ENCODE measurements at places on chromosomes 7 and 10. TPM values are rescaled to one million over a fixed set of nuclear protein-coding genes. Genes with fewer than 3 reads are reported as not detected.

DNA sequence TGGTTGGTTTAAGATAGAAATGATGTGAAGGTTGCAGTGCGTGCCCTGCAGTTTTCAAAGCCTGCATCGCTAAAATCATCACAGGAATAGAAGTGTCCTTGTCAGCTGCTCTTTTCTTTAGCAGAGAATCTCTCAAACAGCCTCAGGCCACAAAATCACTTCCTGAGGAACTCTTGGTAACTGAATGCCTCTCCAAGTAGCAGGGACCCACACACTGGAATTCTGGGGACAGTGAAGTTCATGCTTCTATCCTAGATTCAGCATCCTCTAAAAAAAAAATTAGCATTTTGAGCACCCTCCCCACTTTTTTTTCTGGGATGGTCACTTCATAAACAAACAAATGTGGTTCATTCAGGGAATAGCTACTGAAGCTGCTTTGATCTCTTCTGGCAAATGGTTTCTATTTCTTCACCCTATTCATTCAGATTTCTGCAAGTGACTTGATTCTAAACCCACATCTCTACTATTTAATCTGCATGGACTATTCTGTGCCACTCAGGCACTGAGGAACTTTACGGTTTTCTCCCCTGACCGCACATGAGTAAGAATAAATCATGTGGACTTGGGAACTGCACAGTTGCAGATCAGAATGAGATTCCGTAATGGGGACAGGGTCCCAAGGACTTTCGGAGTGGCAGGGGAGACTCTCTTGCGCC is 306.9 kb downstream of the FRMD4A start:
- H3K36me3 ChIP-seq, result no peaks in the 10 kb centered on the region

Gene CRTAC1
- total RNA-seq, result 0.29 TPM

DNA sequence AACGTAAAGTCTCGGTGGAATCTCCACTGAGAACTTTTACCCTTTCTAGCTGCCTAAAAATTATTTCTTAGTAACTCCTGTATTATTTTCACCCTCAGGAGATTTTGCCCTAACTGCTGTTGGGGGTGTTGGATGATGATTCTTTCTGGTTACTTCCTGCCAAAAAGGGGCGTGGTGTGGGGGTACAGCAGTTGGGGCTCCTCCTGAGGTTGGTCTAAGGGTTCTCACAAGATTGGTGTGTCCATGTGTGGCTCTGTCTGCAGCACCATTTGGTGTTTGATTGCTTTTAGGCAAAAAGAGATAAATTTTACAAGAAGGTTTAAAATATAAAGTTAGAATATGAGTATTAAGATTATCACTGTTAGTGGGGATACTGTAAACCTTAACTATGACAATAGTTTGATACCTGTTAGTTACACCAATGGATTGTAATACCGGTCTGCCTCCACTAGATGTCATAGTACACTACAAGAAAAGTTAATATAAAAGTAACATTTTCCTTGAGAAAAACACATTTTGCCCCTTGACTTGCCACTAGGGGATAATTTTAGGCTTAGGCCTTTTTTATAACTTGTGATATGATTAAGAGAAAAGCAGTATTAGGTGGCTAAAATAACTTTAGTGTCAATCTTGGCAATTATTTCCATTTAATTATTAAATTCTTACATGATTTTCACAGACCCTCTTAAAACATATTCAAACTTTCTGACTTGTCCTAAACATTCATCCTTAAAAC is 928.7 kb downstream of the IPMK start:
- no peaks in the 10 kb centered on the region for H3K4me1 ChIP-seq
- no peak overlapping the region for H3K4me3 ChIP-seq

Gene MYH16
- not detected for total RNA-seq

DNA sequence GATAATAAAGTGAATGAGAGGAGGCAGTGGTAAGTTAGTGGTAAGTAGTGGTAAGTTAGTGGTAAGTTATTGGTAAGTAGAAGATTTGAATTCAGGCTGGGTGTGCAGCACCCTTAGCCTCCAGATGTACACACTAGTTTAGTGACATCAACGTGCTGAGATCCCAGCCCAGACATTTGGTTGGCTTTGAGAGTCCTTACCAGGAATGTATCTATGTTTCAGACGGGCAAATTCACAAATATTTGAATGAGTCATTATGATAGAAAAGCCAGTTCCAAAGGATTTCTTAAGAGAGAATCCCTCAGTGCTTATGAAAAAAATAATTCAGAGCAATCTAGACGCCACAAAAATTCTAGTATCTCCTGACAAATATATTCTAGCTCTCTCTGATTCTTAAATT is 70.0 kb downstream of the ARL4A start:
- no peak for DNase-seq
- no peaks in the 10 kb centered on the region for H3K4me1 ChIP-seq
- no peak overlapping the region for H3K4me3 ChIP-seq
- no peak overlapping the region for H3K27ac ChIP-seq
- no peaks in the 10 kb centered on the region for H3K36me3 ChIP-seq
- H3K27me3 ChIP-seq, result no peaks in the 10 kb centered on the region

Gene PRPS1L1
- not detected for total RNA-seq

Measured in uterus (tissue), 4 donors.